ENCODE measurements at places on chromosomes 13 and 19. TPM values are rescaled to one million over a fixed set of nuclear protein-coding genes. Genes with fewer than 3 reads are reported as not detected.

DIAPH3 gene
- total RNA-seq, result 8.0 TPM

CNN2 gene
- 485 TPM for total RNA-seq

OR7C1 gene
- total RNA-seq, result not detected

EDNRB gene
- total RNA-seq, result not detected

FBXO17 gene
- 18.6 TPM for total RNA-seq

CCL25 gene
- total RNA-seq, result not detected

PSG11 gene
- not detected for total RNA-seq

MBD3L2 gene
- not detected for total RNA-seq
